ENCODE measurements at places on chromosomes 5 and 9. TPM values are rescaled to one million over a fixed set of nuclear protein-coding genes. Genes with fewer than 3 reads are reported as not detected.

DNA sequence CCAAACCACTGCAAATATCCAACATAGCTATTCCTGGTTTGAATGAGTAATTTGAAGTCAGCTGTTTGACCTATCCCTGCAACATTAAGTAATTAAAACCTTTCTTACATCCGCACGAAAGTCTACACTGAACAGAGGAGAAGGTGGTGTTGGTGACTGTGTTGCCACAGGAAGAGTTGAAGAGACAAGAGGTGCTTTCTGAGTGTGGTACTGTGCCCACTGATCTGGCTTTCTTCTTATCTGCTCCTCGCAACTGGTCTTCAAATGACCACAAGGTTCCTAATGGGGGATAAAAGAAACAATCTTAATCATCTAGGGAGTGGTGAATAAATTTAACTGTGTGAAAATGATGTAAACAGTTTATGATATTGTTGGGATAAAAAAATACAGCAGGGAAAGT, 29.4 kb upstream of the PDCL start:
- DNase-seq, result no peak

DNA sequence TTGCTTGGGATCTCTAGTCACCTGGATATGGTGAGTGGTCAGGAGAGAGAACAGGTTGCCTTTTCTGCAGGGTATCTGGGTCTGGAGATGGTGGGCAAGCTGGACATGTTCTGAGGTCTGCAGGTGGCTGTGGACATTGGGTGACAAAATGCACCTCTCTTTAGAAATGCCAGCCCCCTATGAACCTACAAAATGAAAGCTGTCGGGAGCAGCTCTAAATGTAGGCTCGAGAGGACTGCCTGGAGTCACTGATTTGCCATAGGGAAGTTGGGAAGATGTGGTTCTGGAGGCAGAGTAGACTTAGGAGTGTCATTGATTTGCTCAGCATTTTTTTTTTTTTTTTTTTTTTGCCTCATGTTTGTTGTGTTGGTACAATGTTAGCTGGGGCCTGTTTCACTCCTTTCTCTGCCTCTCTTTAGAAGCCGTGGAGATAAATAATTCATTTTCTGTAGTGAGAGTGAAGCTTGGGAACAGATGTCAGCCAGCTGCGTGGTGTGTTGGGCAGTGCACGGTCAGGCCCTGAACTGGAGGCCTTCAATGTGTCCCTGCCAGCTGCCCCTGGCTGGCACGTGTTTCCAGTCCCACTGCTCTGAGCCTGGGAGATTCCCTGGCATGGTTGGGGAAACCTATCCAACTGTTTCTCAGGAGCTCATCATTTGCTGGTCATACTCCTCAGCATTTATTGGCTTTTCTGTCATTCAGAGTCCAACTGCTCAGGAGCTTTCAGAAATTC, 5.4 kb downstream of the RGS3 start:
- DNase-seq, result no peak

DNA sequence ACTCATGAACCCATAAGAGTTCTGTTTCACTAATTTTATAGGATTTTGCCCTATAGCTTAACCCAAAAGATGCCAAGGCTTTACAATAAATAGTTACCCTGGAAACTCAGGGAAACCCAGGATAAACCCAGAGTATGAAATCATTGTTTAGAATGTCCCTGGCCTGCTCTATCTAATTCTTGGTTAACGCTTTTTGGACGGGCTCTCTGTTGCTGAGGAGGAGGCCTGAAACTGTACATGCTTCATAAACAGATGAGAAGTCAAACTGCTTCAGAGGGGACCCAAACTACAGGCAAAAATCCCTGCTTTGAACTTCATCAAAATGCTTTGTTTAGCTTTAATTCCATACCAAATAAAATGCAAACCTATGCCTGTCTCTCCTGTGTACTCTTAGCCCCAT, 291.9 kb downstream of the SH3GL2 start:
- DNase-seq, result no peak

- no peak for DNase-seq
These were observed 16.9 kb downstream of the TMEM174 start for GRCh38 chr5:73189871-73190376.

GRCh38 chr9:132078699-132079356, 839 bp downstream of the MED27 start:
- DNase-seq, result peak; percentile 26

RNF180 gene
- not detected for total RNA-seq

DNA sequence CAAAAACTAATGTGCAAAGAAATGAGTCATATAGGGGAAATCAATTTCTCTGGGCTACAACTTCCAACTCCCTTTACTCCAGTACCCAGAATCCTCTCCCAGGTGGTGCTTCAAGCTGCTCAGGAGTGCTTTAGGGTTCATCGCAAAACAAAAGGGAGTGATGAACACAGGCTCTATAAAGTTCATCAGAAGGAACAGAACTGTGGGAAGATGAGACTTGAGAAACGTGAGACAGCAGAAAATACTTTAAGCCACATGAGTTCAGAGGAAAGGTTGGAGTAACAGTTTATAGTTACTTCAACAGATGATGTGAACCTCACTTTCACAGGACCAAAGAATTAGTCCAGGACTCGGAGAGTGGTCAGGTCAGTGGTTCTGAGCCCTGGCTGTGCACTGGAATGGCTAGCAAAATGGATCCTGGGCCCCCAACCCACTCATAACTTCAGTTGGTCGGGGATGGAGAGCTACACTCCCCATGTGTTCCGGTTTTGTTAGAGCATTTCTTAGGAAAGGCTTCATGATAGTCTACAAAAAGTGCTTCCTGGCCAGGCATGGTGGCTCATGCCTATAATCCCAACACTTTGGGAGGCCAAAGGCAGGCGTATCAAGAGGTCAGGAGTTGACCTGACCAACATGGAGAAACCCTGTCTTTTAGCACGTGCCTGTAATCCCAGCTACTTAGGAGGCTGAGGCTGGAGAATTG, 4.3 kb downstream of the RPL12 start:
- DNase-seq, result no peak

IPPK gene
- total RNA-seq, result 9.2 TPM

ADAMTSL2 gene
- not detected for total RNA-seq

Data from natural killer cell (primary cell).